ENCODE measurements at places on chromosomes 1 and 21.

DNA sequence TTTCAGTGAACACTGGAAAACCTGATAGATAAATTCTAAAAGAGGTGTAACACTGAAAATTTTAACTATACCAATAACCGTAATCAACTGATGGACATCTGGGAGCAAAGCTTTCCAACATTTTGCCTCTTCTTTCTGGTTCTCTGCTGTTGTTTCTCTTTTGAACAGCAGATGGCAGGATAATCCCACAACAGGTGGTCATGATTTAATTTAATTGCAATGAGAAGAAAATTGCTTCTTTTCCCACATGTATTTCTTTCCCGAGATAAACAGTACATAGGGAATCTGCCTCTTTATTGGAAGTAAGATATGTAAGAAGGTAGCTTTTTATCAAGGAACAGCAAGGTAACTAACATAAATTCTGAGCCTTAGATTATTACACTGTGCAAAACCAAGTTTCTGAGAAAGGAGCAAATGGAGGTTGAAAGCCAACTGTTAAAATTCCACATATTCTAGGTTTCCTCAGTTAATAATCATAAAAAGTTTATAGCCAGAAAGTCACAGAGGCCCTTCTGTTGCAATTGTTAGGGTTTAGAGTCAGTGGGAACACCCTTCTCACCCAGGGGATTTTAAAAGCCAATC, 72.9 kb downstream of the RPS6KA1 start:
- peak; percentile 34 for DNase-seq

- DNase-seq = no peak
Measured at GRCh38 chr1:211375146-211375818, 48.6 kb downstream of the TRAF5 start.

- no peak for DNase-seq
Measured at GRCh38 chr1:240258910-240259309, 167.2 kb downstream of the FMN2 start.

GRCh38 chr1:10103193-10103592, 70.4 kb downstream of the UBE4B start:
- no peak for DNase-seq

GRCh38 chr1:180544050-180544449, 14.7 kb upstream of the OVAAL start:
- DNase-seq = no peak

GRCh38 chr1:94063379-94063778, 57.6 kb downstream of the ABCA4 start:
- DNase-seq = no peak

DNA sequence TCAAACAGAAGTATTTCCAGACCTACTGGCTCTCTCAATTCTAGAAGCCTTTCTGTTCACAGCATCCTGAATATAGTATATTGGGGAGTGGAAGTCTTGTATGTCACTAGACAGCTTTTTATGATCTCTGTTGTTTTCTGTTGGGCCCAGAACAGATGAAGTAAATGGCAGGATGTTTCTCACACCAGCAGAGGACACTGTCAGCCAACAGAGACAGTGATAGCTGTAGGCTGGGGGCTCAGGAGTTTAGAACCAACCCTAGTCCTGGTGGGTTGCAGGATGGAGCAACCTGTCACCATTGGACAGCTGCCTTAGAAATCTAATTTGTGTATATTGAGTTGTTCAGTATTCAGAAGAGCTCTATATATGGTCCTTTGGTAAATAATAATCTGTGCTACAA, 16.9 kb downstream of the AGO1 start:
- DNase-seq = no peak

- DNase-seq = no peak
Measured at GRCh38 chr21:32456497-32456918, 44.0 kb downstream of the EVA1C start.

- DNase-seq = no peak
Measured at GRCh38 chr1:38327559-38327973, 281.0 kb upstream of the POU3F1 start.

DNA sequence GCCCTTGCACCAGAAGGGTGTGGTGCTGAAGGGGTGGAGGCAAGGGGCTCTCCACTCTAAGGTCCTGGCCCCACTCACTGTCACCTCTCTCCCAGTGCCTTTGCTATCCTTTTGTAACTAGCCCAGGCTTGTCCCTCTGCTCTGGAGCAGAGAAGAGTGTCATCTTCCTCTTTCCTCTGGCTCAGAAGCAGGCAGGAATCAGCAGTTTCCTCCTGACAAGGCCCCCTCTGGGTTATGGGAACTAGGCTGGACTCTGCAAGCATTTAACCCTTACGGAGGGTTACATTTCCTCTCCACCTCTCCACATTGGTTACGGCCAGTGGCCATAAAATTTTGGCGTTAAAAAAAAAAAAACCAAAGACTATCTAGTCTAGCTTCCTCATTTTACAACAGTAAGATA, 30.4 kb downstream of the PLXNA2 start:
- DNase-seq = no peak

GRCh38 chr1:117616967-117617366, 11.1 kb downstream of the TENT5C start:
- no peak for DNase-seq

DNA sequence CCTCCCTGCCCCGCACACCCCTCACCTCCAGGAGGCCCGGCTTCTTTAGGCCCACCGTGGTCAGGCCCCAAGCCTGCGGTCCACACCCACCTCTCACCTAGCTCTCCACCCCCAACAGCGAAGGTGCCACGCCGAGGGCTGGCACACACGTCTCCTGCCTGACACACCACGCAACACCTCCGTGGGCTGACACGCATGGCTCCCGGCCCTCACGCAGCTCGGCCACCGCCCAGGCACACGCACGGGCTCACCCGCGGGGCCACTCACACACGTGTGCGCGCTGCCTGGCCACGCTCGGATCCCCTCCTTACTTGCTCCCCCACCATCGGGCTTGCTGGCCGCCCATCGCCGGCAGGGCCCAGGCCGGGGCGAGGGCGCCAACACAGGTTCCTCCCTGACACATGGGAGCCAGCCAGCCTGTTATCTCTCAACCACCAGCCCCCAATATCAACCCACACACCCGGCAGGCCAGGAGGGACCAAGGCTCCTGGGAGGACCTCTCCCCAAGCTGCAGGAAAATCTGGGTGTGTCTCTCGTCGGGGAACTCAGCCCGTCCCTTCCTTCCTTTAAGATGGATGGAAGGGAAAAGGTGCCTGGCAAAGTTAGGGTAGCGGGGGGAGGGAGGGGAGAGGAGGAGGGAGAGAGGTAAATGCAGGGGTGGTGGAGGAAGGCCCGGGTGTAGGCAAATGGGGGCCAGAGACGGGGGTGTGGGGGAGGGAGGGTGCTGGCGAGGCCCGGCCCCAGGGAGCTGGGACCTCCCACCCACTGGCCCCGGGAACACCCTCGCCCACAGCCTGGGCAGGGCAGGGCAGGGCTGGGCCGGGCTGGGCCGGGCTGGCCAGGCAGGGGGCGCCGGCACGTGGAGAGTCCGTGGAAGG, 546 bp downstream of the ELOVL1 start:
- DNase-seq = peak; percentile 85

GRCh38 chr21:46063227-46063626, 34.7 kb upstream of the COL6A2 start:
- no peak for DNase-seq

GRCh38 chr1:28136922-28137613, 39.4 kb downstream of the PTAFR start:
- no peak for DNase-seq

- no peak for DNase-seq
Measured at GRCh38 chr21:35469498-35469897, 420.4 kb upstream of the RUNX1 start.

GRCh38 chr1:3842912-3843311, 14.1 kb downstream of the CEP104 start:
- DNase-seq = no peak

DNA sequence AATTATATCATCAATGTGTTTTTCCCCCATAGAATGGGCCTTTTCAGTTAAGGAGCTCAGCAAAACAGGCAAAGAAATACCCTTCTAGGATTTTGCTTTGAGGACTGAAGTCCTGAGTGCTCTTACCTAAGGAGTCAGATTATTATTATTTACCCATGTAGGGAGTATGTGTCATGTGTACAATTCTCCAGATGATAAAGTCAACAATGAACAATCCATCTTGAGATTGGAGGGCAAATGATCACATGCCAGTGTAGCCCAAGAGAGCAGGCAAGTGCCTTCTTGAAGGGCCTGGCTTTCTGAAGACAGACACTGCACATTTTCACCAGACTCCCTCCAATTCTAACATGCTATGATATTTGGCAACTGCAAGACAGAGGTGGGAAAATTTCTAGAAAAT, 159.7 kb downstream of the PCNX2 start:
- DNase-seq = no peak

DNA sequence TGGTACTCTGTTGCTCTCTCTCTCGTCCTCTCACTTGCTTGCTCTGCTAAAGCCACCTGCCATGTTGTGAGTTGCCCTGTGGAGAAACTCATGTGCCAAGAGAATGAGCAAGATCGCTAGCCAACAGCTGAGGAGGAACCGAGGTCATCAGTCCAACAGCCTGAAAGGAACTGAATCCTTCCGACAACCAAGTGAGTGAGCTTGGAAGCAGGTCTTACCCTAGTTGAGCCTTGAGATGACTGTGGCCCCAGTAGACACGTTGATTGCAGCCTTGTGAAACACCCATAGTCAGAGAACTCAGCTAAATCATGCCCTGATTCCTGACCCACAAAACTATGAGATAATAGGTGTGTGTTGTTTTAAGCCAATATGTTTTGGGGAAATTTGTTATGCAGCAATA, 48.1 kb upstream of the BACH1 start:
- no peak for DNase-seq

- DNase-seq = no peak
Measured at GRCh38 chr1:151936653-151937052, 27.3 kb upstream of the THEM4 start.

- DNase-seq = no peak
Measured at GRCh38 chr1:118136187-118136941, 48.7 kb downstream of the SPAG17 start.

DNA sequence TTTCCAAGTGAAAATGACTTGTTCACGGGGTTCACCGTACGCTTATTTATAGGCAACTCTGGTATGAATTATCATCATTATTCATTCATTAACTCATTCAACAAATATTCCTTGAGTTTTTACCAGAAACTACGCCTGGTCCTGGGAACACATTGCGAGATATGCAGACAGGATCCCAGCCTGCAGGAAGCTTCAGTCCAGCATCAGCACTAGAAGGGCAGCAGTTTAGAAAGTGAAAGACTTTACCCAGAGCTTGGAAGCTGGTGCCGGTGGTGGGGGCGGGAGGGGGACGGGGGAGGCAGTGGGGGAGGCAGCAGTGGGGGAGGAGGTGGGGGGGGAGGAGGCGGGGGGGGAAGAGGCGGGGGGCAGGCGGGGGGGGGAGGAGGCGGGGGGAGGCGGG, 55.9 kb downstream of the SETD4 start:
- no peak for DNase-seq

- no peak for DNase-seq
Measured at GRCh38 chr1:243942196-243943150, 92.4 kb upstream of the AKT3 start.
